ENCODE measurements at places on chromosomes 4 and X.

GRCh38 chr4:122604146-122604545 is 16.7 kb downstream of the IL21 start:
- DNase-seq: no peak

DNA sequence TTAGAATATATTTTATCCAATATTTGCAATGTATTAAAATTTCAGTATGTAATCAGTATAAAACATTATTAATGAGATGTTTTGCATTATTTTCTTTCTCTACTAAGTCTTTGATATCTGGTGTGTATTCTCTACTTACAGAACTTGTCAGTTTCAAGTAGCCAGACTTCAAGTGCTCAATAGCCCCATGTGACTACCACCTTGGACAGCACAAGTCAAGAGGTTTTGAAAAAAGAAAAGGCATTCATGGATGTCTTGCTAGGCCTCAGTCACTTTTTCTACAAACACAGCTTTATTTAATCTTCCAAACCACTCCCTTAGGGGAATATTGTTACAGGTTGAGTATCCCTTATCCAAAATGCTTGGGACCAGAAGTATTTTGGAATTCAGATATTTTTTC is 189.4 kb downstream of the QDPR start:
- no peak for DNase-seq

GRCh38 chrX:150984169-150984824 is 1.2 kb downstream of the HMGB3 start:
- peak; percentile 80 for DNase-seq

GRCh38 chrX:70332600-70332999 is 42.7 kb downstream of the KIF4A start:
- DNase-seq: no peak

DNA sequence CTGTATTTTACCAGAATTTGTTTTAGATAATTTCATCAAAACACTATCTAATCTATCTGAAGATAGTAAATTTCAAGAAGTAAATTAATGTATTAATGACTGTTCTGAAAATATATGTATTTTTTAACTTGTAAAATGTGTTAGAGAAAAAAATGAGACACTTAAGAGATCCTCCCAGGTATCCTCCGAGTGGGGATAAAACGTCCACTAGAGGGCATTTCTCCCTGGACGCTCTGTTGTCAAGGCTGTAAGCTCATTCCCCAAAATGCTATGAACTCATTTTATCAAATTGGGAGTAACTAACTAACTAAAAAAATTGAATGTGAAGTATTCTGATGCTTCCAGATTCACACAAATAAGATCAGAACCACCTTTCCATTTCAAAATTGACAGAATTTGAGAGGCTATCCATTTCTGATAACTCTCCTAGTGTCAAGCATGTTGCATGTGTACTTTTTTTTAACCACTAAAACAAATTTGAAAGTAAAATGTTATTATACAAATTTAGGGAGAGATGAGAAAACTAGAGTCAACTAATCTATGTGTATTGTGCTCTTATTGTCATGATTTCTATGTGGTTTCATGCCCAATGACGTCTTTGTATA is 337.3 kb upstream of the HS3ST1 start:
- no peak for DNase-seq

Measured in osteoblast (primary cell).